ENCODE measurements at places on chromosomes 12 and 14.

- DNase-seq = no peak
Observed at GRCh38 chr14:97036086-97036852, 239.1 kb downstream of the VRK1 start.

DNA sequence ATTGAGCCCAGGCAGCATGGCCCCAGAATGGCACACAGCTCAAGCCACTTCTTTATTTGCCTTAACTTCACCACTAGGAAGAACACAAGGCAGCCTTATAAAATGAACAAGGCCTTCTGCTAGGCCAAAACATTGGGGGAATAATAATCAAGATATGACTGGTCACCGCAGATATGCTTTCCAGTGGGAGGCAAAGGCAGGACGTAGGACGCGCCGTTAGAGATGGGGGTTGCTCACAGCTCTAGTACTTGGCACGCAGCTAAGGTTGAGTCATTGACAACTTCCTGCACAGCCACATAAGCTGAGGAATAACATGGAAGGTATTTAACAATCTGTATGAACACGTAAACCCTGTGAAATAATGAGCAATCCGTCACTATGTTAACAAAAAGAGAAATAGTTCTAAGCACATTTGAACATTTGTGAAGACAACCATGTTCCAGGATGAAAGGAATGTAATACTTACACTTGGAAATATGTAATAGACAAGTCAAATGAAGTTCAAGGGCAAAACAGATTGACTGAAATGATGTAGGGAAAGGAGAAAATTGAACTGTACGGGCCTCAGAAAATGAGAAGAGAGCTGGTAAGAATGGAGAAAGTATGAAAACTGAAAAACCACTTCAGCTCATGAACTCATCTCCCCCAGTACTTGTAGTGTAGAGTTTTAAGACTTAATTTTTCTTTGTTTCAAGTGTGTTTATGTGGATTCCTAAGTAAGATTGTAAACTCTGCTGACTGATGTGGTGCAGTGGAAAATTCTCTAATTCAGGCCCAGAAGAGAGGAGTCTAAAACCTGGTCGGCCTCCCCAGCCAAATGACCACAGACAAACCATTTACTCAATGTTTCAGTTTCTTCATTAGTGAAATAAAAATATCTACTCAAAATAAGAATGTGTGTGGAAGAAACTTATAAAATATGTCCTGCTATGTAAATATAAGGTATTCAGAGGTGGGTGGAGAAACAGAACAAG lies 59.3 kb upstream of the CCDC91 start:
- no peak for DNase-seq

- no peak for DNase-seq
Observed at GRCh38 chr14:85421186-85421877, 108.6 kb upstream of the FLRT2 start.

- DNase-seq = no peak
Observed at GRCh38 chr14:102525219-102525928, 15.8 kb upstream of the ANKRD9 start.

DNA sequence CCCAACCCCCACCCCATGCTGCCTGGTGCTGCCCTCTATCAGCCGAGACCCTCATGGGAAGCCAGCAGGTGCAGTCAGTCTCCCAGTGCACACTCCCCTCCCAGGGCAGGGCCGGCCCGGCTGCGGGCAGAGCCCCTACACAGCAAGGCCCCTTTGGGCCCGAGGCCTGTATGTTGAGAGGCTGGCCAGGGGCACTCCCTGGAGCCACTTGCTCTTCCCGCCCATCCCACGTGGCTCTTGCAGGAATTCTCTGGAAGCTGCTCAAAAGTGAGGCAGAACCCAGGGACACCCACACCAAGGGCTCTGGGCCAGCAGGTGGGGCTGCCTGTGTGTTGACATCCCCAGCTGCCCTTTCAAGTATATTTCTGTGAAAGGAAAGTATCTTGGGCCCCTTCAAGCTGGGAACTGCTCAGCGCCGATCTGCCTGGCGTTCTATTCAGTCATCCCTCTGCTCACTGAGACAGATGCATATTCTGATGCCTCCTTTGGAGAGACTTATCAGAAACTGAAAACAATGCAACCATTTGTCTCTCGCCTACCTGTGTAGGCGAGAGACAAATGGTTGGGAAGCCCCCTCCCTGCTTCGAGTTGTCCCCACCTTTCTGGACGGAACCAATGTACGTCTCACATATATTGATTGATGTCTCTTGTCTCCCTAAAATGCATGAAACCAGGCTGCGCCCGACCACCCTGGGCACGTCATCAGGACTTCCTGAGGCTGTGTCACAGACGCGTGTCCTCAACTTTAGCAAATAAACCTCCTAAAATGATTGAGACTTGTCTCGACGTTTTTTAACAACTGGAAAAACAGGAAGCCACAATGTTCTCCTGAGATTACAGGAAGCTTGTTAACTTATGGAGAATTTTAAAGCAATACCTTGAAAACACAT lies 6.0 kb downstream of the GPR132 start:
- DNase-seq = no peak

Measured in stimulated activated CD4-positive, alpha-beta T cell treated with anti-CD3 and anti-CD28 coated beads, Interleukin-1b, Interleukin-23, amount 100 ng/mL, for 1 hour (primary cell).